ENCODE measurements at places on chromosomes 7 and 10. TPM values are rescaled to one million over a fixed set of nuclear protein-coding genes. Genes with fewer than 3 reads are reported as not detected.

DNA sequence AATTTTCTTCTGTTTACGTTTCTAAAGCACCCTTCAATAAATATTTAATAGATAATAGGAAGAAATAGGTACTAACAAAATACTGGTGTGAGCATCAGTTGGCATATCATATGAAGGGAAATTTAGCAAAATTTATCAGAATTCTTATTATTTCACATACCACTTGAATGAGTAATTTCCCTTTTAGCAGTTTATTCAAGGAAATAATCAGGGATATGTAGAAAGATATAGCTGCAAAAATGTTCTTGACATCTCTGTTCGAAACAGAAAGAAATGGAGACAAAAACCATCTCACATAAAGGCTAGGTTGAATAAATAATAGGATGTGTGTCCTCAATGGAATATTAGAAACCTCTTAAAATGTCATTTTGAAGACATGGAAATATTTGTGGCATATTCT is 35.8 kb upstream of the PIP4K2A start:
- no peak overlapping the region for H3K27ac ChIP-seq
- H3K4me1 ChIP-seq: no peaks in the 10 kb centered on the region
- H3K4me3 ChIP-seq: no peak overlapping the region
- DNase-seq: no peak
- H3K27me3 ChIP-seq: no peaks in the 10 kb centered on the region

GRCh38 chr7:2948749-2949148 is 94.9 kb downstream of the CARD11 start:
- H3K27me3 ChIP-seq: no peaks in the 10 kb centered on the region
- H3K27ac ChIP-seq: no peak overlapping the region
- H3K4me1 ChIP-seq: peaks cover 14% of the 10 kb centered on the region
- no peak for DNase-seq

DNA sequence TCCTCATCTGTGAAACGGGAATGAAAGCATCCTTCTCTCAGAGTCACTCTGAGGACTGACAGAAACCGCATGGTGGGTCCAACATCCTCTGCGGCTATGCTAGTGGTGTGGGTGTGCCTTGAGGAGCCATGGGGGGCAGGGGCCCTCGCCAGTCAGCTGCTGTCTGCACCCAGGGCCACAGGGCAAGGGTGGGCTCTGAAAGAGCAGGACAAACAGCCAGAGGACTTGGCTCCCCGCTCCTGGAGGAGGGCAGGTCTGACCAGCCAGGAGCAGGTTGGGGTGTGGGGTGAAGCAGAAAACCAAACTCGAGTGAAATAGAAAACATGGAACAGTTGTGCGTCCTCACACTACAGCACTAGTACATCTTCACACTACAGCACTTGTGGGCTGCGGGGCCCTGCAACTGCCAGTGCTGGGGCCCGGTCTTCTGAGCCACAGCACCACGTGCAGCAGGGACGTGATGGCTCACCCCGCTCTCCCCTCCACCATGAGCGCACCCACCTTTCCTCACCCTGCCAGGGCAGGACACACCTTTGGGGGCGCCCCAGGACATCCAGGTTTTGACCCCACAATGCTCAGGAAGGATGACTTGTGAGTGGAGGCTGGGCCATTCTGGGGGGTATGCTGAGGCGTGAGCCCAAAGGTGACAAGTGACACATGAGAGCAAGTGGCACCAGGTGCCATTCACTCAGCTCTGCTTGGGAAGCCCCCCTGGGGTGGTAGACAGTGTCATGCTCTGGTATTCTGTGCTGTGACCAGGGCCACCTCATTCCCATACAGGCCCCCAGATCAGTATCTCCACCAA is 96.1 kb upstream of the RET start:
- H3K4me1 ChIP-seq: no peaks in the 10 kb centered on the region
- H3K36me3 ChIP-seq: no peaks in the 10 kb centered on the region
- no peak for DNase-seq
- H3K27me3 ChIP-seq: no peaks in the 10 kb centered on the region

DNA sequence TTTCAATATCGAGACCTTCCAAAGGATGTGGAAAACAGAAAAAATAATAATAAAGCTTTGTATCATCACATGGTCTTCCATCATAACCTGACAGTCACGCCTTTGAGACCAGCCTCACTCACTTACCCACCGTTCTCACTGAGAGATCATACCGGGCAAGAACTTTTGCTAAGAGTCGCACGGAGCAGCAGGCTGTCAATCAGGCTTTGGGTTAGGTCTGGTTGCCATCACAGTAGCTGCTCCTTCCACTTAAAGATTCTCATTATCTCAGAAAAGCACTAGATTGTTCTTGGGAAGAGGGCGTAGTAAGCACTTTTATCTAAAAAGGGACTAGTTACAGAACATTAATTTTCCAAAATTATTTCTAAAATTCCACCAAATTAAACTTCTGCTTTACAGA is 2.0 kb downstream of the RELN start:
- no peaks in the 10 kb centered on the region for H3K27me3 ChIP-seq
- H3K4me3 ChIP-seq: no peak overlapping the region
- H3K36me3 ChIP-seq: no peaks in the 10 kb centered on the region
- H3K4me1 ChIP-seq: no peaks in the 10 kb centered on the region
- no peak for DNase-seq

DNA sequence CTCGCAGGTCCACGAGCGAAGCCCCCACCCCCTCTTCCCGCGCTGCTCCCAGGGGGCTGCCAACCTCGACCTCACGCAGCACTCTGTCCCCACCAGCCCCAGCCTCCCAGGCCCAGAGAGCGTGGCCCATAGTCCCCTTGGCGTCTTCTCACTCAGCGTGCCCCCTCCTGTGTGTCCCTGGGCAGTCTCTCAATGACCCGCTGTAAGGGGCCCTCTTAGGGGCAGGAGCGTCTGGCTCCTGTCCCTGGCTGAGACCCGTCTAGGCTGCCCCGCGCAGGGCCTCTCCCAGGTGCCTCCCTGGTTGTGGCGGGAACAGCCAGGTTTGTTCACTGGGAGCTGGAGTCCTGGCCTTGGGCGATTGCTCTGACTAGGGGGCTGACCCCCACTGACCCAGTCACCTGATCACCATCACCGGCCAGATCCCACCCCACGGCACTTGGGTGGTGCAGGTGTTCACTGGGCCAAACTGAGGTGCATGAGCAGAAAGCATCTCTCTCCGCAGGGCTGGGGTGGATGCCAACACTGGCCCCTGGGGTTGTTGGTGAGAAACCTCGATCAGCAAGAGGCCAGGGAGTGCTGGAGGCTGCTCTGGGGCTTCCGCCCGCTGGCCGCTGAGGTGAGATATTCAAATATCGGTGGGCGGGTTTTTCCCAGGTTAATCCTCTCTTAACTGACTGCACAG is 12.6 kb upstream of the WDFY4 start:
- no peaks in the 10 kb centered on the region for H3K27me3 ChIP-seq
- no peak for DNase-seq
- no peaks in the 10 kb centered on the region for H3K36me3 ChIP-seq
- no peaks in the 10 kb centered on the region for H3K4me1 ChIP-seq
- H3K27ac ChIP-seq: no peak overlapping the region

GRCh38 chr10:17821893-17822292 is 12.7 kb downstream of the MRC1 start:
- H3K36me3 ChIP-seq: no peaks in the 10 kb centered on the region
- no peaks in the 10 kb centered on the region for H3K4me1 ChIP-seq
- H3K27me3 ChIP-seq: no peaks in the 10 kb centered on the region
- DNase-seq: no peak

The SFTPA1 gene
- not detected for total RNA-seq

All from naive thymus-derived CD4-positive, alpha-beta T cell (primary cell).